AG10803 (cell line): ENCODE measurements at places on chromosomes 13 and 19.

GRCh38 chr13:114127473-114128347 lies 4.7 kb downstream of the RASA3 start:
- no peak for DNase-seq

GRCh38 chr19:11451871-11452619 lies 16.6 kb downstream of the PRKCSH start:
- no peak for DNase-seq

GRCh38 chr13:113413898-113414282 lies 39.4 kb downstream of the ADPRHL1 start:
- peak; percentile 57 for DNase-seq

- DNase-seq = peak; percentile 84
Measured at GRCh38 chr13:33723772-33724435, 94.0 kb upstream of the RFC3 start.

DNA sequence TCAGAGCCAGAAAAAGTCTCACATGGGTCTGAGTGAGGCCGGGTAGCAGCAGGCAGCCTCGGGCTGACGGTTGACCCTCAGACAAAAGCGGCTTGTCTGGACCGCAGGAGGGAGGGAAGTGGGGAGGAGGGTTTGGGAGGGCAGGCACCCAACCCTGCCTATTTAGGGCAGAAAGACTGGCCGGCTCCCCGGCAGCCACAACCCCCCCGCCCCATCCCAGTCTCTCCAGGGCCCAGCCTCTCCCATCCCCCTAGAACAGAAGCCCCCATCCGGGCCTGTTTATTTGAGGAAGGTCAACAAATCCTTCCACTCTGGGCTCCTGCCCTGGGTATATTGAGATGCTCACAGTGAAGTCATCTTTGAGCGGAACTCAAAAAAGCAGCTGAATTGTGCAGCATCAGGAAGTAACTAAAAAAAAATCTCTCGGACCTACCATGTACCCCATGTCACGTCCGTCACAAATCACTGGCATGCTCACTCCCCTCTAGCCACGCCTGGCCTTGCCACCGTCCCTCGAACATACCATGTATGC lies 6.3 kb downstream of the DACT3 start:
- DNase-seq = no peak

DNA sequence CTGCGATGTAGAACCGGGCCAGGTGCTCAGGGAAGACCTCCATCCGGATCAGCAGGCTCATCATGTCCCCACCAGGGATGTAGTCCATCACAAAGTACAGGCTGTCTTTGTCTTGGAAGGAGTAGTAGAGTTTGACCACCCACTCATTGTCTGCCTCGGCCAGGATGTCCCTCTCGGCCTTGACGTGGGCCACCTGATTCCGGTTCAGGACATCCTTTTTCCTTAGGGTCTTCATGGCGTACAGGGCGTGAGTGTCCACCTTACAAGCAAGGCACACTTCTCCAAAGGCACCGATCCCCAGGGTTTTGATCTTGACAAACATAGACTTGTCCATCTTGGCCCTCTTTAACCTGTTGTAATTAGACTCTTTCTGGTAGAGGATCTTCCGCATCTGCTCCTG lies 78.0 kb downstream of the LATS2 start:
- no peak for DNase-seq

- no peak for DNase-seq
Measured at GRCh38 chr19:3392480-3392879, 26.1 kb downstream of the NFIC start.

- no peak for DNase-seq
Measured at GRCh38 chr19:4542896-4543841, 3.3 kb upstream of the LRG1 start.

- DNase-seq = no peak
Measured at GRCh38 chr13:49441846-49442245, 2.0 kb downstream of the CAB39L start.

DNA sequence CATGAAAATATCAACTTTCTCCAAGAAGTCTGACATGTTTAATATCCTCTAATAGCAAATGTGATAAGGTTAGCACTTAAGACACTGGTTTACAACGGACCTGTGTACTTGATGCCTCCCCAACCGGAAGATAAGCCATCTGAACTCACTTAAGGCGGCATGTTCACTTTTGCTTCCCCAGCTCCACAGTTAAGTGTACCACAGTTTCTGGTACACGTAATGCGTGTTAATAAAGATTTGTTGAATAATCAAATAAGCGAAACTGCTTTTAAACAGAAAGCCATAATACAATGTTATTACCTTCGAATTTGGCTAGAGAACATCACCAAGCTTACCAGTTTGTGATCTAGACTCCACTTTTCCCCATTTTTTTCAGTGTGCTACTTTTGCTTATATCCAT lies 1.4 kb upstream of the PAN3 start:
- DNase-seq = no peak

DNA sequence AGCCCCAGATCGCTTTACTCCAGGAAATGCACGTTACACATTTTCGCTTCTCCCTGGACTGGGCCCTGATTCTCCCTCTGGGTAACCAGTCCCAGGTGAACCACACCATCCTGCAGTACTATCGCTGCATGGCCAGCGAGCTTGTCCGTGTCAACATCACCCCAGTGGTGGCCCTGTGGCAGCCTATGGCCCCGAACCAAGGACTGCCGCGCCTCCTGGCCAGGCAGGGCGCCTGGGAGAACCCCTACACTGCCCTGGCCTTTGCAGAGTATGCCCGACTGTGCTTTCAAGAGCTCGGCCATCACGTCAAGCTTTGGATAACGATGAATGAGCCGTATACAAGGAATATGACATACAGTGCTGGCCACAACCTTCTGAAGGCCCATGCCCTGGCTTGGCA lies 44.6 kb downstream of the KL start:
- no peak for DNase-seq

DNA sequence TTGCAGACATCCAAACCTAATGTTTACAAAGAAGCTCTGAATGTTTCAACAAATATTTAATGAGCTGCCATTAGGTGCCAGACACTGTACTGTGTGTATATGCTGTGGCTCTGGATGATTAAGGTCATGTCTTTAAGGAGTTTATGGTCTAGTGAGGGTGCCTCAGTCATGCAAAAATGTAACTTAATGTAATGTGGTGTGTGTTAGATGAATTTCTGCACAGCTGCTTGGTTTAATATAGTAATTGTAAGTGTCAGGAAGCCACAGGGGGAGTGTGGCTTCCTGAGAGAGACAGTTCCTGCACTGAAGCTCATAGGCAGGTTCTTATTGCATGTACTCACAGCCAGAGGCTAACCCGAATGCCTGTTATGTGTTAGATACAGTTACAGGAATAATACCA lies 43.3 kb downstream of the SPATA13 start:
- peak; percentile 14 for DNase-seq

GRCh38 chr19:55118401-55118991 lies 1.1 kb upstream of the PPP1R12C start:
- DNase-seq = peak; percentile 30

- DNase-seq = no peak
Measured at GRCh38 chr13:97226013-97226412, 3.9 kb downstream of the MBNL2 start.

GRCh38 chr13:110391273-110391672 lies 84.2 kb downstream of the COL4A2 start:
- DNase-seq = no peak
